ENCODE measurements at places on chromosomes 16 and 17.

- peak; percentile 72 for DNase-seq
Measured at GRCh38 chr16:29820271-29820701, at the start of gene MVP. TSS of gene MVP (plus strand) at chr16:29820462. CDS start at chr16:29830550, 10,088 bp downstream.

GRCh38 chr17:41544491-41544892 lies 16.4 kb upstream of the KRT19 start:
- no peak for DNase-seq

GRCh38 chr17:20267459-20267842 lies 199.9 kb downstream of the LGALS9B start:
- peak; percentile 43 for DNase-seq

DNA sequence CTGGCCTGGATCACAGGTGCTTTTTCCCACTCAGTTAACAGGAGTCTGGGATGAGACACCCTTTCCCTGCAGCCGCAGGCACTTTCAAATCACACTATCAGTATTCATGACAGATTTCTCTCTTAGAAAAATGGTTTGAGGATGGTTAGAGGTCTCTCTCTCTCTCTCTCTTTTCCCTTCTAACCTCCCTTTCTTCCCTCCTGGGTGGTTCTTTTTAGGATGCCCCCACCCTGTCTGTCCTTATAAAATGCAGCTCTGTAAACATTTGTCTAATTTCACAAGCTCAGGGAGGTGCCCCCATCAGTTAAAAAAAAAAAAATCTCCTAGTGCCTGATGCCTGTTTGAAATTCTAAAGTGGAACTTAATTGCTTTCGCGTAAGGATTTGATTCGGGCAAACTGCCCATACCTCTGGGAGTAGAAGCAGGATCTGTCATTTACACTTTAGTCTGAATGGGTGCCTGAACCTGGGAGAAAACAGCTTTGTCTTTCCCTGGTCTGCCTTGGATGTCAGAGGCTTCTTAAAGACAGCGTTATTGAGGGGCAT lies 158.8 kb downstream of the CCDC182 start:
- DNase-seq: no peak

- DNase-seq: no peak
Measured at GRCh38 chr16:67013233-67013822, 15.6 kb upstream of the CBFB start.

- no peak for DNase-seq
Measured at GRCh38 chr17:80653856-80654255, 109.2 kb downstream of the RPTOR start.

DNA sequence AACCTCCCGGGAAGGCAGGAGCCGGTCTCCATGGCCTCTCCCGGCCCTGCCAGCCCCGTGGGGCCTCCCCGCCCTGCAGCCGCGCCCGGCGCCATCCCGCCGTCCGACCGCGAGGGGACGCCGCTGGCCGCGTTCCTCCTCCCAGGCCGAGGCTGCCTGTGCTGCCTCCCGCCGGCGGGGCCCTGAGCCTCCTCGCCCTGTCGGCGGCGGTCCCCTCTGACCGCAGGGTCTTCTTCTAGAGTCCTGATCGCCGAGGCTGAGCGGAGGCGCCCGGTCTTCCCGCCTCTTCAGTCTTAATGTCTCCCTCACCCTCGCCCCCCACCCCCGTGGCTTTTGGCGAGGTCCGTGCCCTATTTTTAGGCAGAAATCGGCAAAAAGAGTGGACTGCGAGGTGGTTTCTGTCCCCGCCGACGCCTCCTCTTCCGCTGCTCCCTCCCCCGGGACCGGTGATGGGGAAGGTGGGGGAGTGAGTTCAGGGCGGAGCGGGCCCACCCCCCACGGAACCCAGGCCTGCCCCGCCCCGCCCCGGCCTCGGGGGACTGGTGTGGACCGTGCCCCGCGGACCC lies 794 bp upstream of the CPNE7 start:
- DNase-seq: peak; percentile 73

DNA sequence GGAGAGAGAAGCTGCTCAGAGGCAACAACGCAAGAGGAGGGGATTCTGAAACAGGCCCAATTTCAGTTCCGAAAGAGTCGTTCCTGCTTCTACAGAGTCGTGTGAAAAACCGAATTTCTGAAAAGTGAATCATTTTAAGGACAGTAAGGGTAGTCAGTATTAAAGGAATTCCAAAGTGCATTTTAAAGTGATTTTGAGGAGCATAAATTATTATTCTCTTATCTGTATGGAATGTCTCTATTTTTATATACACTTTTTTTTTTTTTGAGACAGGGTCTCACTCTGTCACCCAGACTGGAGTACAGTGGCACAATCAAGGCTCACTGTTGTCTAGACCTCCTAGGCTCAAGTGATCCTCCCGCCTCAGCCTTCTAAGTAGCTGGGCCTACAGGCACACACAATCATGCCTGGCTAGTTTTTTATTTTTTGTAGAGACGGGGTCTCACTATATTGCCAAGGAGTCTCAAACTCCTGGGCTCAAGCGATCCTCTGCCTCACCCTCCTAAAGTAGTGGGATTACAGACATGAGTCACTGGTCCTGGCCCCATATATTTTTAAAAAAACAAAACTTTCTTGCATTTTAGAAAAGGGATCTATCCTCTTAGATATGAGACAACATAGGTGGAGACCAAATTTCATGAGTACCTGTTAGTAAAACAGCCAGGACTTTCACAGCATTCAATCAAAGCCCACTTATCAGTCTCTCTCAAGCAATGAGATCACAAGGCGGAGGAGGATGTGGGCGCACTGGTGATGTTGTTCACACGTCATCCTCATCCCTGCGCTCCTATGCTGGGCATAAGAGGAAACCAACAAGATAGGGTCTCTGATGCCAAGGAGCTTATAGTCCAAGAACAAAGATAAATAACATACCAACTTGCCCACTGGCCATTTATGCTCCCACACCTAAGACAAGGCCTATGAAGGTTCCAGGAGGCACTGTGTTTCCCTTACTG lies 53.2 kb downstream of the SMG6 start:
- peak; percentile 48 for DNase-seq

All from activated CD4-positive, alpha-beta T cell treated with anti-CD3 and anti-CD28 coated beads for 48 hours (primary cell).